Spleen (tissue), 13 donors: ENCODE measurements at places on chromosomes 4 and X. TPM values are rescaled to one million over a fixed set of nuclear protein-coding genes. Genes with fewer than 3 reads are reported as not detected.

GRCh38 chr4:123528501-123529277 lies 132.1 kb downstream of the SPRY1 start:
- H3K27me3 ChIP-seq: no peaks in the 10 kb centered on the region
- H3K27ac ChIP-seq: no peak overlapping the region
- no peak overlapping the region for H3K4me3 ChIP-seq
- H3K4me1 ChIP-seq: no peaks in the 10 kb centered on the region
- no peaks in the 10 kb centered on the region for H3K36me3 ChIP-seq
- DNase-seq: no peak

DNA sequence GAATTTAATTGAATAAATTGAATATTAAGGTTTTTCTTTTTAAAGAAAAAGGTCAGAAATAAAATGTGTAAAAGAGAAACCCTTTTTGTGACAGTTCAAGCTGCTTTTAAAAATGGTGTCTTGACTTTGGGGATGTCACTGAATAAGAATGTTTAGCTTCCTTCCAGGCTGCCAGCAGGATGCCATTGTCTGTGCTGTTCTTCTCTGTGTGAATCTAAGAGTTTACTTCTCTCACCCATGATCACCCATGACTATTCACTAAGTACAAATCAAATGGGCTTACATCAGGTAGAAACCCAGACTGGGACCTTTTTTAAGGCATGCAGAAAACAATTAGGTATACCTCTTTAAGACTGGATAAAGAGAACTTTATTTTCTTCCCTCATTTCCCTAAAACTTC lies 115.3 kb downstream of the DACH2 start:
- H3K36me3 ChIP-seq: no peaks in the 10 kb centered on the region
- no peak overlapping the region for H3K4me3 ChIP-seq

DNA sequence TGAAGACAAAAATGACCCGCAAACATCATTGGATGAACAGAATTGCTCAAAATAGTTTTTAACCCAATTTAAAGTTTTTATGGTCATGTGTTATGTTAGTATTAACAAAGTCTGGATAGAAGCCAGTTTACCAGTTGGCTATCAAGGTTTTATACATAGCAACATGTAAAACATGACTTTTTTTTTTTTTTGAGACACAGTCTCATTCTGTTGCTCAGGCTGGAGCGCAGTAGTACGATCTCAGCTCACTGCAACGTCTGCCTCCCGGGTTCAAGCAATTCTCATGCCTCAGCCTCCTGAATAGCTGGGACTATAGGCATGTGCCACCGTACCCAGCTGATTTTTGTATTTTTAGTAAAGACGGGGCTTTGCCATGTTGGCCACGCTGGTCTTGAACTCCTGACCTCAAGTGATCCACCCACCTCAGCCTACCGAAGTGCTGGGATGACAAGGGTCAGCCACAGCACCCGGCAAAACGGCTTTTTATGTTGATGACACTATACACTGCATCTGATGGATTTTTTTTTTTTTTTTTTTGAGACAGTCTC lies 3.4 kb downstream of the SAT1 start:
- no peak overlapping the region for H3K4me3 ChIP-seq
- H3K27me3 ChIP-seq: no peaks in the 10 kb centered on the region
- H3K27ac ChIP-seq: peak overlapping the region; percentile 97
- H3K36me3 ChIP-seq: no peaks in the 10 kb centered on the region
- no peak for DNase-seq

GRCh38 chr4:95304898-95305297 lies 243.9 kb downstream of the UNC5C start:
- no peaks in the 10 kb centered on the region for H3K27me3 ChIP-seq
- no peak for DNase-seq
- H3K36me3 ChIP-seq: no peaks in the 10 kb centered on the region
- H3K27ac ChIP-seq: no peak overlapping the region

DNA sequence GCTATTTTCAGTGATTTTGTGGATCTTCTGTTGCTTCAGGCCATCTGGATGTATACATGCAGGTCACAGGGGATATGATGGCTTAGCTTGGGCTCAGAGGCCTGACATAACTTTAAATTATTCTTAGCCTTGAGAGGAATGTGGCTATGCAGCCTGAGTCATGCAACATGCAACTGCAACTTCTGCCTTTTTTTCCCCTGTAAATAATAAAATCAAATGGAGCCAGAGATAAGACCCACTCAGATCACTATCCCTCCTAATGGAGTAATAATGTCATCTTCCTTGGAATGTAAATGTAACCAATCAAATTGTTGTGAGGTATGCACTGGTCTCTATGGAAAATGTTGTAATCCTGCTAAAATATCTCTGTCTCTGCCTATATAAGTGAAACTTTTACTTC lies 54.9 kb downstream of the MAGEB17 start:
- no peak overlapping the region for H3K27ac ChIP-seq
- H3K4me3 ChIP-seq: no peak overlapping the region
- H3K4me1 ChIP-seq: no peaks in the 10 kb centered on the region
- DNase-seq: no peak

NSG1 gene
- 0.22 TPM for polyA plus RNA-seq

- H3K27me3 ChIP-seq: no peaks in the 10 kb centered on the region
- H3K4me3 ChIP-seq: no peak overlapping the region
- no peaks in the 10 kb centered on the region for H3K4me1 ChIP-seq
- no peak for DNase-seq
- H3K27ac ChIP-seq: no peak overlapping the region
Measured at GRCh38 chr4:96767815-96768480, 928.1 kb downstream of the PDHA2 start.

GRCh38 chr4:17636696-17637622 lies 22.5 kb downstream of the MED28 start:
- H3K36me3 ChIP-seq: peaks cover 47% of the 10 kb centered on the region
- H3K4me1 ChIP-seq: no peaks in the 10 kb centered on the region
- no peak overlapping the region for H3K27ac ChIP-seq
- DNase-seq: peak; percentile 89
- H3K4me3 ChIP-seq: no peak overlapping the region

DNA sequence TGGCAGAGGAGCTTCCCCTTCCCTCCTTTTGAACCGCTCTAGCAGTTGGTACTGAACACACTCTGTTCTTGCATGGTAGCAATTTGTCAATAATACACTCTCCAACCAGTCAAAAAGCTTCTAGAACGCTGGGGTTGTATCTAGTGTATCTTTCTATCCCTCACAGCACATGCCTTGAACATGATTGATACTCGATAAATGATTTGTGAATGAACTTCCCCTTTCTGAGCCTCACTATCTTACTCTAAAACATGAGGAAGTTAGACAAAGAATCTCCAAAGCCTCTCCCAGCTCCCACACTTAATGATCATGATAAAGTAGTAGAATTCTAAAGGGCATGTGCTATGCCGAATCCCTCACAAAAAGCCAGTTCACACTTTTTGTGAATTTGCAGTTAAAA lies 64.4 kb downstream of the DLG3 start:
- no peaks in the 10 kb centered on the region for H3K27me3 ChIP-seq
- no peaks in the 10 kb centered on the region for H3K4me1 ChIP-seq
- no peak overlapping the region for H3K4me3 ChIP-seq
- no peak overlapping the region for H3K27ac ChIP-seq

- no peak overlapping the region for H3K27ac ChIP-seq
- no peak overlapping the region for H3K4me3 ChIP-seq
- no peaks in the 10 kb centered on the region for H3K27me3 ChIP-seq
Measured at GRCh38 chrX:12685541-12685940, 105.7 kb upstream of the PRPS2 start.

GRCh38 chrX:142095651-142096245 lies 109.3 kb downstream of the MAGEC2 start:
- DNase-seq: no peak
- H3K27ac ChIP-seq: no peak overlapping the region

DNA sequence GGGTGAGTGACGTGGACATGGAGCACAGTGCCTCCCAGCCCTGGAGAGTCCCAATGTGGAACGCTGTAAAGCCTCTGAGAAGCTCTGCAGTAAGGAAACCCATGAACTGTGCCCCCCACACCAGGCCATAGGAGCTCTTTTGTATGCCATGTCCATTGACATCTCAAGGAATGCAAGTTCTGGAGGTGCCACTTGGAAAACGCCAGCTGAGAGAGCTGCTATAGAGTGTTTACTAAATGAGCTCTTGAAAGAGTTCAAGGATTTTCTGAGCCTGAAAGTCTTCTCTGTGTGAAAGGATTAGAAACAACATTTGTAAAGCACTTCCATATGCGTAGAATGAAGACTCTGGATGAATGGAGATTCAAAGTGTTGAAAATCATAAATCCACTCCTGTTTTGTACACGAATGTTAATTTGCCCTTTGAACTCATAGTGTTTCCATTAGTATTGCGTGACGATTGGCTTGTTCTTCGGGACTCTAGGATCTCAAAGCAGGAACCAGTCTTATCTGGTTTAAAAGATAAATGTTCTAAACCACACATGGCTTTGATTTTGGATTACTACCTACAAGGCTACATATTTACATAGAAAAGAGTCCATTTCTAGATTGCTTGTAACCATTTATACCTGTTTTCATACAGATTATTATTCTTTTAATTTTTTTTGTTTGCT lies 41.8 kb upstream of the STOX2 start:
- no peak for DNase-seq
- H3K27me3 ChIP-seq: no peaks in the 10 kb centered on the region

- no peak overlapping the region for H3K27ac ChIP-seq
- no peaks in the 10 kb centered on the region for H3K4me1 ChIP-seq
- H3K36me3 ChIP-seq: no peaks in the 10 kb centered on the region
- no peak overlapping the region for H3K4me3 ChIP-seq
- H3K27me3 ChIP-seq: no peaks in the 10 kb centered on the region
Measured at GRCh38 chr4:180314972-180315371, 1928.2 kb upstream of the TENM3 start.

- H3K36me3 ChIP-seq: peaks cover 11% of the 10 kb centered on the region
- no peak overlapping the region for H3K4me3 ChIP-seq
- H3K27ac ChIP-seq: no peak overlapping the region
- H3K4me1 ChIP-seq: peaks cover 6% of the 10 kb centered on the region
Measured at GRCh38 chr4:121690001-121690400, 6.8 kb downstream of the ANXA5 start.

GRCh38 chrX:9342561-9343051 lies 122.3 kb upstream of the TBL1X start:
- peak; percentile 93 for DNase-seq
- H3K36me3 ChIP-seq: no peaks in the 10 kb centered on the region
- no peaks in the 10 kb centered on the region for H3K27me3 ChIP-seq
- H3K4me3 ChIP-seq: no peak overlapping the region
- no peak overlapping the region for H3K27ac ChIP-seq

DNA sequence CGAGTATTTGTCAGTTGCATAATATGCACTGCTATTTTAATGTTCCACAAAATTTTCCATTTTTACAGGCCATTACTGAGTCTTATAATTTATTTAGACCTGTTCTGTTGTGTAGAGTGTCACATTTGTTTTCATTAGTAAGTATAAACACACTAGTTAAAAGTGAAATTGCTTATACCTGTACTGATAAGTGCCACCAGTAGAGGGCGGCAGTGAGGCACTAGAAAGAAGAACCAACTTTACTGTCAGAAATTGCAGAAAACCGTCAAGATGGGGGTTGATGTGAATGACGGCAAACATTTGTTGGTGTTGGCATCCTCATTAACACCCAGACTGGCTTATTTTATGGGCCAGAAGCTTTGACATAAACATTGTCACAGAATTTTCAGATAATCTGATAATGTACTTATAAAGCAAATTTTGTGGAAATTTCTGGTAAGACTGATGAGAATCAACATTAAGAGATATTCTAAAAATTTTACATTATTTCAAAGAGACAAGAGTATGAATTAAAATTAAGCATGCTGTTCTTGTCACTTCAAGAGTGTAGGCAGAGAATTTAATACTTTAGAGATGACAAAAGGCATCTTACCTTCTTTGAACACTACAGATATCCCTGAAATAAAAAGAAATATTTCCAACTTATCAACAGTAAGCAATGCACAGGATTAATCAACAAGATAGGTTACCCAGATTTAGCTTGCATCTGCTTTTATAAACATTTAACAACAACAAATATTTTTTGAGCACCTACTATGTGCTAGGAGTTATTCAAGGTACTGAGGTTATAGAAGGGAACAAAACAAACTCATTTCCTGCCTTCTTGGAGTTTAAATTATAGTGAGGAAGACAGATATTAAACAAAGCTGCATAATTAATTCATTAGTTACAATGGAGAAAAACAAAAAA lies 24.9 kb downstream of the ALPK1 start:
- H3K27ac ChIP-seq: no peak overlapping the region
- H3K4me1 ChIP-seq: peaks cover 37% of the 10 kb centered on the region
- H3K36me3 ChIP-seq: no peaks in the 10 kb centered on the region
- H3K27me3 ChIP-seq: no peaks in the 10 kb centered on the region
- no peak overlapping the region for H3K4me3 ChIP-seq
